CD4-positive, alpha-beta T cell treated with Interleukin-15 for 4 hours (primary cell): ENCODE measurements at places on chromosomes 3 and 15.
A peak's percentile ranks its signal among the peaks of the same experiment; 100 is the strongest.

DNA sequence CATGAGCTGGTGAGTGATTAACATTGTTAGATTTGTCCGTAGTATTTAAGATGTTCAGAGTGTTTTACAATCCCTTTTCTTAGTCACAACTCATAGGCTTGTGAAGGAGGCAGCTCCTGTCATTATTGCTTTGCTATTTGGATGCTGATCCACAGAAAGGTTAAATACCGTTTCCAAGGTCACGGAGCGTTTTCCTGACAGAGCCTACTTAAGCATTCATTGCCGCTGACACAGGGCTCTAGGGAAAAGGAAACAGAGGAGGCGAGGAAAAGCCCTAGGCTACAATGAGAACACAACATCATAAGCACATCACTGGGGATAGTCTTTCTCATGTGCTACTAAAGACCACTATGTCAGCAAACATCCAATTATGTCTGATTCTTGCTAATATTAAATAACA, 38.5 kb upstream of the CPB1 start:
- DNase-seq: no peak

DNA sequence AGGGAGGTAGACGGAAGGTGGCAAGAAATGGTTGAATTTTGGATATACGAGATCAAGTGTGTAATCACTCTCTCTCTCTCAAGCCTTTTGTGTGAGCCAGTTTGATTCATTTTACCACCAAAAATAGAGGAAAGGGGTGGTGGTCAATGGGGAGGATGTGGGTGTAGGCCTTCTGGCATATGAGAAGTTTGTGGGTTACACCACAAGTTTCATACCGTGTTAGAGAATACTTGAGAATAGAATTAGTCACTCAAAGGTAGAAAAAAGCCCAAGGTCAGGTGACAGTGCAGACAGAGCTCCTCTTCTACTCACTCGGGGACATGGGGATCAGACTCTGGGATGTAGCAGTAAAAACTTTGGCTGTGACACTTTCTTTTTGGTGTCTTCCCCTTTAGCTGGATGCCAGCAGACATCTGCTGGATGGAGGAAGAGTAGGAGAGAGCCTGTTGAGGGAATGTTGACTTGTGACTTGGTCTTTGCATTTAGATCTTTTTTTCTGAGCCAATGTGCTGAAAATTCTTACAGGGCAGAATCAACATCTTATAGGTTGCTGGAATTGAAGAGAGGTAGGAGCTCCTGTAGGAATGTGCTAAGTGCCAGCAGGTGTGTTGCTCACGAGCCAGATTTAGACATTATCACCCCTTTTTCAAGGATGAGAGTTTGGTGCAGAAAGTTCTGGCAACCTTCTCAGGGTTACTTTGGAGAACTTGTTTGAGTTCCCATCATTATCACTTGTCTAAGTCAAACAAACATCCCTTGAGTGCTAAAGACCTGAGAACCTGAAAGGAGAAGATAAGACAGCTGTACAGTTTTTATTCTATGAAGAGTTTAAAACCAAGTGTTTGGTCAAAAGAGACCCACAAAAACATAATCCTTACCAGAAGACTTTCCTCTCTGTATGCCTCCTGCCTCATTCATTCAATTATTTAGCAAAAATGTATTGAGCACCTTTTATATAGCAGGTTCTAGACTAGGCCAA, 43.9 kb upstream of the RYK start:
- peak; percentile 68 for DNase-seq

DNA sequence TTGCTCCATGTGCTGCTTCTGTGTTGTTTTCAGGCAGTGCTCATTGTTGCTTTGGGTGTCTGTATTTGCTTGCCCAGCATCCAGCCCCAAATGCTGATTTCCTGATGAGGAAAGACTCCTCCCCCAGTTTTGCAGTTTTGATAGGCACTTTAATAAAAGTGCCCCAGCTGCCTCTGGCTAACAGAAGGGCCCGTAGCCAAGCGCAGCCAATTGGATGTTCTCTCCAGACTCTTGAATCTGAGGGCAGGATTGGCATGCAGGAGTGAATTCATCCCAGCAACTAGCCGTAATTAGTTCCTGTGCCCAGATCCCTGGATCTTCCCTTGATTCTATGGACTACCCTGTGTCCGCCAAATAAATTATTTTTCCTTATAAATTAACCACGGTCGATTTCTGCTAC, 14.8 kb upstream of the SEMA5B start:
- DNase-seq: no peak

DNA sequence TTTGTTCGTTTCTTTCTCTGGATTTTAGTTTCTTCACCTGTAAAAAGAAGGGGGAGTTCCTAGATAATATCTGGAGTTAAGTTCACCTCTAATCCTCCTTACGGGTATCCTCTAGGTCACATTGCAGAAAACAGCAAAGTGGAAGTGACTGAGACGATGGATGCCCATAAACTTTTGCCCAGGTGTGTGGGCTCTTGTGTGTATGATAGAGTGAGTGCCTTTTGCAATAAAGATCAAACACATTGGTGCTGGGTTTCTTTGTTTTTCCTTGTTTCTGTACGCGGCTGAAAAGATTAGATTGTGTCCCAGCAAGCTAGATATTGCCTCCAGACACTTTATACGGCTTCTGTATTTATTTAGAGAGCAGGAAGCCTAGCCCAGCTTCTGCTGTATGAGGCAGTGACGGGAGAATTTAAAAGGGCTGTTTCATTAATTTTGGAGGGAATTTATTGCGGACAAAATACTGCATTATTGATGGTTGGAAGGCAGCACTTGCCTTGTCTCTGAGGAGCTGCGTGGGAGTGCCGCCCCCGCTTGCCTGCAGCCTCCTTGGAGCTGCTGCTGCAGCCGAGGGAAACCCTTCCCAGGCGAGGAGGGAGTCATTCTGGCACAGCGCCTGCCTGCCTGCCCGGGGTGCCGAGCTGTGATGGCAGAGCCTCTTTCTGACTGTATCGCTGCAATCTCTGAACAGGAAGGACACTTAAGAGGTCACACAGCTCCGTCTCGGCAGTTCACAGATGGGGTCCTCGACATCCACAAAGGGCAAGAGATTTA, 38.5 kb downstream of the PYDC2 start:
- no peak for DNase-seq

- no peak for DNase-seq
Observed at GRCh38 chr15:75348034-75348561, 1.3 kb downstream of the NEIL1 start.

GRCh38 chr3:194201953-194202666, 66.2 kb downstream of the HES1 start:
- no peak for DNase-seq

DNA sequence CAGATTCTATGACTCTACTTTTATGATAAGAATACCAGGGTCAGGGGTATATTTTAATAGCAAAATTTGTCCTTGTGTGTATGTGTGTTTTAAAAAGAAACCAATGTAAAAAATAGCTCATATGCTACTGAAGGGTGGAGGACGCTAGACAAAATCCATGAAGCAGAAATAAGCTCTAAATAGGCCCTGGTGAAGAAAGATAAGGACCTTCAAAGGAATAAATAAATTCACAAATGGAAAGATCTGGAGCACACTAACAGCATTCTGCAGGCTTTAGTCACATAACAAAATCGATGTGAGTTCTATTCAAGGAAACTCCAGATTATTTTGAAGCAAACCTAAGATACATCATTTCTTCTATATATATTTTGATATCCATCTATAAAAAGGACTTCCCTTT, 27.2 kb upstream of the ATP11B start:
- no peak for DNase-seq

DNA sequence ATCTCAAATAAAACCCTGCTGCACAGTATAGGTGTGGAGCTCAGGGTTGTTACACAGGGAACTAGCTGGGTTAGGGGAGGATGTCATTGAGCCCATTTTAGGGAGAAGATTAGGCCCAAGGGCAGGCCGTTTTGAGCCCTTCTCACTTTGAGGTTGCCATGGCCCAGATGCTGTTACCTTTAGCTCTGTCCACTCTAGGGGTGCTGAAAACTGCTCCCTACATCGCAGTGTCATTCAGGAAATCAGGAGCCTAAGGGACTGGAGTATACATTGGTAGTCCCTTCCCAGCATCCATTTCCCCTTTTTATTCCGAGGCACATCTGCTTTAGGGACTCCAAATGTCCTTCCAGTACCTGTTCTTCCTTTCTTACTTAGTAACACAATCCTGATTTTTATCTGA, 79.0 kb upstream of the SELENOK start:
- no peak for DNase-seq

- no peak for DNase-seq
Observed at GRCh38 chr3:53043738-53044137, 2.1 kb downstream of the SFMBT1 start.
